Mammary epithelial cell (primary cell): ENCODE measurements at places on chromosomes 6 and 20. TPM values are rescaled to one million over a fixed set of nuclear protein-coding genes. Genes with fewer than 3 reads are reported as not detected.

The ELOVL2 gene
- total RNA-seq = not detected

The WFDC10B gene
- total RNA-seq = 0.52 TPM in 1 of 2 replicates, not detected in the other

The RTEL1 gene
- total RNA-seq = 32.5 and 33.5 TPM in 2 replicates

The PNISR gene
- total RNA-seq = 53.5 TPM

The ENPP4 gene
- total RNA-seq = 0.21 and 0.56 TPM in 2 replicates

The UBE2J1 gene
- total RNA-seq = 22.9 and 29.2 TPM in 2 replicates
